ENCODE measurements at places on chromosomes 2 and 18.

- DNase-seq: no peak
Measured at GRCh38 chr2:228675646-228676045, 494.2 kb upstream of the SPHKAP start.

GRCh38 chr18:43043626-43044025, 71.9 kb downstream of the RIT2 start:
- no peak for DNase-seq

DNA sequence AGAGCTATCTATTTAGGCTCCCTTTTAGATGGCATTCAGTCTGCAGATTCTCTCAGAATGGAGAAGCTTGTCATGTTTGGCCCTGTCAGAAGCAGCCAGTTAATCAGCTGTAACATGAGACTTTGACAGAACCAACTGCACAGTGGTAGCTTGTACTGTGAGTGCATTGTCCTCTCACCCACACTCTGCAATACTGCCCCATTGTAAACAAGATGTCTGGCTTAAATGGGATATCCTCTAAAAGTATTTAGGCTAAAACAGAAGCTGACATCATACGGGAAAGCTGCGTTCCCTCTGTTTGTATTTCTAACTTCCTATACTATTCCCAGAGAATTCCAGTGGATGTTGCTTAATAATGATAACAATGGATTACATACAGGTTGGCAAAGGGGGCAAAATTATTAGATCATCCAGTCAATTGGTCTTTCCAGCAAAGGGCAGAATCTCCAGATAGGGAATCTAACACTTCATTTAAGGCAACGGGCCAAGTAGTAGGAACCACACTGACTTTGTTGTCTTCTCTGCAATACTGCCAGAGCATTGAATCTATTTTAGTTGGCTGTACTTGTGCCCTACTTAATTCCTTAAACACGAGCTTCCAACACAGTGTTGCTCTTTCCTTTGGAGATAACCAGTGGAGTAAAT, 15.4 kb upstream of the STAT4 start:
- peak; percentile 36 for DNase-seq

DNA sequence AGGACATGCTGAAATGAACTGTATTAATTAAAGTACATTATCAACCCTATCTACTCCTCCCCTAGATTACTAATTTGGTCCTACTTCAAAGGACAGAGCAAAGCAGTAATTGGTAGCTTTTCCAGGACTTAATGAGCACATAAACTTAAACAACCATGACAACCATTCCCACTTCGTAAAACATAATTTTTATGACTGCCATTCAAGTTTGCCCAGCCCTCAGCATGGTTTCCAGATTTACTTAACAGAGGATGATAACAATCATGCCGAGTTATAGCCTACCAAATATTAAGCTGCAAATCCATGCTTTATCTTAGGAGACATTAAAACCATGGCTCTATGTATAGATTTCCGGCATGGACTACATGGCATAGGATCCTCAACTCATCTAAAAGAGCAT, 401.1 kb upstream of the CHAC2 start:
- DNase-seq: no peak

- no peak for DNase-seq
Measured at GRCh38 chr2:42029639-42030199, 18.1 kb upstream of the PKDCC start.
